ENCODE measurements at places on chromosomes 6 and 20. TPM values are rescaled to one million over a fixed set of nuclear protein-coding genes. Genes with fewer than 3 reads are reported as not detected.
A peak's percentile ranks its signal among the peaks of the same experiment; 100 is the strongest.

DNA sequence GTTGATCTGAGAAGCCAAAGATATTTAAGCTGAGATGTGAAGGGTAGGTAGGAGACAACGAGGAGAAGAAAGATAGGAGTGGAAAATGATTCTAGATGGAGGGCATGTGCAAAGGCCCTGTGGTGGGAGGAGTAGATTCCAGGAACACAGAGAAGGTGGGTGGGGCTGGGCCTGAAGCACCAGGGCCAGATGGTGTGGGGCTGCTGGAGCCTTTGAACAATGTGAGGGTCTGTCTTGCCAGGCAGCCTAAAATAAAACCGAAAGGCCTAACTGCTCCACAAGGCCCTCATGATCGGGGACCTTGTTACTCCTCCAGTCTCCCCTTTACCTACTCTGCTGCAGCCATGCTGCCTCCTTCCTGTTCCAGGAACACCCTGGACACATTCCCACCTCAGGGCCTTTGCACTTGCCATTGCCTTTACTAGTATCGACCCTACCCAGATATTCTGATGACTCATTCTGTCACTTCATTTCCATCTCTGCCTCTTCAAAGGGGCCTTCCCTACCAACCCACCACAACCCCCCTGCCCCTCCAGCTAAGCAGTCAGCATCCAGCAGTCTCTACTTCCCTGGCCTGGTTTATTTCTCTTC lies 20.0 kb downstream of the FAM110A start:
- no peaks in the 10 kb centered on the region for H3K4me1 ChIP-seq
- no peak for DNase-seq
- H3K4me3 ChIP-seq = no peak overlapping the region
- no peak overlapping the region for H3K27ac ChIP-seq
- no peaks in the 10 kb centered on the region for H3K27me3 ChIP-seq
- no peaks in the 10 kb centered on the region for H3K36me3 ChIP-seq

DNA sequence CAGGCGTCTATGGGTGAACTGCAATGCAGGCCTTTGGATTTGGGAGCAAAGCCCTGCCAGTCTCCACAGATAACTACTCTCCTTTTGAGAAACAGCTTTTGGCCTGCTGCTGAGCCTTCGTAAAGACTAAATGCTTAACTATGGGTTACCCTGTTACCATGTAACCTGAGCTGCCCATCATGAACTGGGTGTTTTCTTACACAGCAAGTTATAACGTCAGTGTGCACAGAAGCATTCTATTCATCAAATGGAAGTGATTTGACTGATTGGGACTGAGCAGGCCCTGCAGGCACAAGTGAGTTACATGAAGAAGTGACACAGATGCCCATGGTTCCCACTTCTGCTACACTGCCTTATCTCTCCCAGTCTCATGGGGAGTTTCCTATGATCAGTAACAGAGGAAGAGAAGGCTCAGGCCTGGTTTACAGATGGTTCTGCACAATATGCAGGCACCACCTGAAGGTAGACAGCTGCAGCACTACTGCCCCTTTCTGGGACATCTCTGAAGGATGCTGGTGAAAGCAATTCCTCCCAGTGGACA lies 319.1 kb downstream of the CD83 start:
- no peak overlapping the region for H3K4me3 ChIP-seq
- no peaks in the 10 kb centered on the region for H3K27me3 ChIP-seq
- no peaks in the 10 kb centered on the region for H3K36me3 ChIP-seq
- H3K27ac ChIP-seq = no peak overlapping the region

- peak; percentile 10 for DNase-seq
- no peaks in the 10 kb centered on the region for H3K36me3 ChIP-seq
- peaks cover 20% of the 10 kb centered on the region for H3K4me1 ChIP-seq
- no peaks in the 10 kb centered on the region for H3K27me3 ChIP-seq
These were observed 20.1 kb downstream of the SRC start for GRCh38 chr20:37365760-37366638.

GRCh38 chr6:12575961-12576360 lies 140.6 kb upstream of the PHACTR1 start:
- H3K27ac ChIP-seq = no peak overlapping the region
- no peak for DNase-seq
- no peaks in the 10 kb centered on the region for H3K36me3 ChIP-seq
- H3K4me3 ChIP-seq = no peak overlapping the region
- H3K4me1 ChIP-seq = peaks cover 6% of the 10 kb centered on the region

DNA sequence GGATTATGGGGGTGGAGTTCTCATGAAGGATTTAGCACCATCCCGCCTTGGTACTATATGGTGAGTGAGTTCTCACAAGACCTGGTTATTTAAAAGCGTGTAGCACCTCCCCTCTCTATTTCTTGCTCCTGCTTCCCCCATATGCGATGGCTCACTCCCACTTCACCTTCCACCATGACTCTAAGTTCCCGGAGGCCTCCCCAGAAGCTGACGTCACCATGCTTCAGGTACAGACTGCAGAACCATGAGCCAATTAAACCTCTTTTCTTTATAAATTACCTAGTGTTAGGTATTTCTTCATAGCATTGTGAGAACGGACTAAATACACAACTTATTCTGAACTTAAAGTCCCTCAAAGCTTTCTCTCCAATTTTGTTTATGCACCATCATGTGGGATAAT lies 163.4 kb upstream of the BMP5 start:
- DNase-seq = no peak
- H3K4me3 ChIP-seq = no peak overlapping the region
- no peak overlapping the region for H3K27ac ChIP-seq
- no peaks in the 10 kb centered on the region for H3K4me1 ChIP-seq
- H3K27me3 ChIP-seq = no peaks in the 10 kb centered on the region

- no peak for DNase-seq
- H3K27me3 ChIP-seq = peaks cover 17% of the 10 kb centered on the region
- no peak overlapping the region for H3K27ac ChIP-seq
- H3K4me1 ChIP-seq = peaks cover 15% of the 10 kb centered on the region
- H3K36me3 ChIP-seq = no peaks in the 10 kb centered on the region
These were observed 1.3 kb downstream of the C6orf141 start for GRCh38 chr6:49551866-49552129.

Gene RSPO3
- total RNA-seq = 36.5 TPM

Gene GRM4
- not detected for total RNA-seq
